NCI-H1436 (cell line): ENCODE measurements at places on chromosomes 12 and 14.

GRCh38 chr12:27176765-27177164 is 67.3 kb upstream of the STK38L start:
- DNase-seq: no peak

GRCh38 chr14:24409192-24409591 is 10.4 kb downstream of the NYNRIN start:
- DNase-seq: no peak

GRCh38 chr14:44756554-44756953 is 205.2 kb downstream of the KLHL28 start:
- DNase-seq: no peak

DNA sequence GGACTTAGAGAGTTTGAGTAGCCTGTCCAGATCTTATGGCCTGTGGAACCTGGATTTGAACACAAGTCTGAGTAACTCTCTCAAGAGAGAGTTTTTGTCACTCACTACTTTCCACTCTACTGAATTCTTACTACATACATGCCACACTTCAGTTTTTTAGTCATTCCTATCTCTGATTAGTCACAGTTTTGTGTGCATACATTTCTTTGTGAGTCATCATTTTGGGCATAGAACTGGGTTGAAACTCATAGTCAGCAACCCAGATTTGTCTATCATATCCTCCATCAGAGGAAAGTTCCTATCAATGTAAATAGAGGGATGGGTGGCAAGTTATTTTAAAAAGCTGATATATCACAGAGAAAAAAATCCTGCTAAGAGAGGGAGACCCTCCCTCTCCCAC is 42.9 kb downstream of the FLRT2 start:
- DNase-seq: no peak

GRCh38 chr12:2507814-2508213 is 287.0 kb upstream of the FKBP4 start:
- DNase-seq: no peak
